Activated gamma-delta T cell treated with anti-CD3 and anti-CD28 coated beads, Interleukin-2, amount 50 U/mL, for 16 hours (primary cell): ENCODE measurements at places on chromosomes 5 and 9.

DNA sequence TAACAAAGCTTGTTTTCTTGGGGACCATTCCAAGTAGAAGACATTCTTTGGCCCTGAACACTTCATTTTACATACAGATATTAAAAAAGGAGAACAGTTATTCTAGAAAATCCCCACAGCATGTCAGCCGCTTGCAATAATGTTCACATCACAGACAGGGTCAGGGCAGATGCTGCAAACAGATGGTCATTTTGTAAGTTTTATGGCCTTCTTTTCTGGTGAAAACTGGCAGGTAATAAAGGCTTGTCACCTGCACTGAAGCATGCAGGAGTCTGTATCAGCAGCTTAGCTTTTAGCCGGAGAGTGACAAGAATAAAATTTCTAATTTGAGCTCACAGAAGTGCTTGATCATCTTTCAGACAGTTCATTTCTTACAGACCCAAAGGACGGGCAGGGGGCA lies 220.9 kb upstream of the DAP start:
- no peak for DNase-seq

- no peak for DNase-seq
These were observed 688.4 kb downstream of the PTPRD start for GRCh38 chr9:9924376-9924775.

- no peak for DNase-seq
These were observed 180.8 kb downstream of the CARTPT start for GRCh38 chr5:71899865-71900342.

GRCh38 chr5:166276006-166276405 lies 2015.4 kb upstream of the WWC1 start:
- DNase-seq = no peak

DNA sequence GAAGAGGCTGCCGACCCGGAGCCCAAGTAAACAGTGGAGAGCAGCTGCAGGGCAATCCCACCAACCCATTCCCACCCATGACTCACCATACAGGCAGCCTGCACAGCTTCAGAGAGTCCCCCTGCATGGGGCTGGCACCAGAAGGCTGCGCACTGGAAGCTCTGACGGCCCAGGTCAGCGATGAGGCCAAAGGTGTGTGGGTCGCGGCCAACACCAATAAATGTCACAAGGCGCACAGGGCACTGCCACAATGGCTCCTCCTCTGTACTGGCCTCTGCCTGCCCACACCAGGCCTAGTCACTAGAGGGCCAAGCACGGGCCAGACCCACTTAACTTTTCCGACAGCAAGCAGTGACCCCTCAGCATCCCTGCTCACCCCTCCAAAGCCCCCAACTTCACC lies 3.0 kb upstream of the SRA1 start:
- no peak for DNase-seq

DNA sequence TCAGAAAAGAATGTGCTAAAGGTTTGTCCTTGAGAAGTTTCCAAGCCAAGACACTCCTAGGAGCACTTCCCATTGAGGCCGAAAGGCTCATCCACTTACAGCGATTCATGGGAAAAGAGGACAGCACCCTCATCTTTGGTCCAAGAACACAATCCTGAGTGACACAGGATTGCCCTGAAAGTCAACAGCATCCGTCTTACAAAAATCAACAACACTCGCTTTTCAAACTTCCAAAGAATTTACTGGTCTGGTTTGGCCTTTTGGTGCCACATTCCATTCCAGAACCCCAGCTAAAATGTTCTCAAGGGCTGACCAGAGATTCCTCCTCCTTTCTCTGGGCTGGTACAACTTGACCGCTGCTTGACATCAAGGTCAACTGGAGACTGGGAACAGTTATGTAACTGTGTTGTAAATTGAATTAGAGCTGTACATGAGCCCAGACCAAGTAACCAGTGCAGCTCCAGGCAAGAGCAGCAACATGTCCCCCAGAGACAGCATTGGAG lies 415.8 kb upstream of the PIK3R1 start:
- DNase-seq = no peak

DNA sequence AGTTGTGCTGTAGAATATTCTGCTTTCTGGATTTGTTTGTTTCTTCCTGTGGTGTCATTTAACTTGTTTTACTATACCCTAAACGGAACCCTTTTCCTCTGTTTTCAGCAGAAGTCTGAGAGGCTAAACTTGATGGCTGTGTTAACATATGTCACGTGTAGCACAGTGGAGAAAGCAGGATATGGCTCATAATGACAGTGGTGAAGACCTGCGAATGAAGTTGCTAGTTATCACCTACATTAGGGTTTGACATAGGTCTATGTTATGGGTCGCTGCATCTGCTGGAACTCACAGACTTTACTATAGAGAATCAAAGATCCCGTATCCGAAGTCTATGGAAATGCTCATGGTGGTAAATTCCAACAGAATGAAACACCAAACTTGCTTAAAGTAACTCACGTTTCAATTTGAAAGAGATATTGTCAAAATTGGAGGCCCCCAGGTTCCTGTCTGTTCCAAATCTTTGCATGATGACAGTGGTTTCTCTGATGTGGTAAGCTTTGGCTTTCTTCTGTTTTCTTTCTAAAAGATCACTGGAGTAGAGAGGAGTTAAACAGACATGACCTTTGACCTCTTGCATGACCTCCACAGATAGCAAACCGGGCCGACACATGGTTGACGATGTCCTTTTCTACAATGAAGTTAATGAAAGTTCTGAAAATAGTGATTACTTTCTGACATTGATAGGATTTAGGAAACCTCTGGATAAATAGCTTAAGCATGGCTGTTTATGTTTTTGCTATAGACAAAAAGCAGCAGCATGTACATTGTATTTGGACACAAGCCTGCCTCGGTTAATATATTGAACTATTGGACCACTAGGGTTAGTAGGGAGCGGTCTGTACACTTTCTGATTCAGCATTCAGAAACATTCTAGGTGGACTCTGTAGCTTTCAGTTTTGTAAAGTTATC lies 3.1 kb upstream of the CATSPER3 start:
- no peak for DNase-seq

DNA sequence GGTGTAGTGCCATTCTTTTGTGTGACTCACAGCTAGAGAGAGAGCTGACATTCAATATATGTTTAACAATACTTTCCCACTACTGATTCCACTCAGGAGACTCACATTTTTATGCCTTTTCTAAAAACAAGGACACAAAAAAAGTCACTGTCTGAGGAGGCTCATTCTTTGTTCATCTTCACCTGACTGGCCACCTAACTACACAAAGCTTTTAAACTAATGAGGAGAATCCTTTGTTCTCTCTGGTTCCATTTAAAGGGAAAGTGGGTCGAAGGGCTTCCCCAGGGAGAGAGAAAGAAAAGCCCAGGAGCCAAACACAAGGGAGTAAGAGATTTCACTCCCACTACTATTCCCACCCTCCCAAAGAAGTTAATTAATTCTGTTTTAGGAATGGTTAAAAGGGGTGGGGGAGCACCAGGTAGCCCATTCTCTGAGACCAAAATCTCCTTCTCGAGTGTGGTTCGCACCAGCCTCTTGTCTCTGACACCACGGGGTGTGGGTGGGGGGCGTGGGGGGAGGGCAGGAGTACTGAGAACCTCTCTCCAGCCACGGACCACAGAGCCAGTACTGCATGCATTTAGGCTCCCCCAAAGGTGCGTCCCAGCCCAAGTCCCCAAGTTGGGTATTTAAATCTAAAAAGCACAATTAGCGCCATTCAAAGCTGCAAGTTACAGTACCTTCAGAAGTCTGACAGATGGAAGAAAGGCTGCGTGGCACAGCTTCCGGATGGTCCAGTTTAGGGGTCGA lies 747 bp downstream of the TRPM3 start:
- no peak for DNase-seq

DNA sequence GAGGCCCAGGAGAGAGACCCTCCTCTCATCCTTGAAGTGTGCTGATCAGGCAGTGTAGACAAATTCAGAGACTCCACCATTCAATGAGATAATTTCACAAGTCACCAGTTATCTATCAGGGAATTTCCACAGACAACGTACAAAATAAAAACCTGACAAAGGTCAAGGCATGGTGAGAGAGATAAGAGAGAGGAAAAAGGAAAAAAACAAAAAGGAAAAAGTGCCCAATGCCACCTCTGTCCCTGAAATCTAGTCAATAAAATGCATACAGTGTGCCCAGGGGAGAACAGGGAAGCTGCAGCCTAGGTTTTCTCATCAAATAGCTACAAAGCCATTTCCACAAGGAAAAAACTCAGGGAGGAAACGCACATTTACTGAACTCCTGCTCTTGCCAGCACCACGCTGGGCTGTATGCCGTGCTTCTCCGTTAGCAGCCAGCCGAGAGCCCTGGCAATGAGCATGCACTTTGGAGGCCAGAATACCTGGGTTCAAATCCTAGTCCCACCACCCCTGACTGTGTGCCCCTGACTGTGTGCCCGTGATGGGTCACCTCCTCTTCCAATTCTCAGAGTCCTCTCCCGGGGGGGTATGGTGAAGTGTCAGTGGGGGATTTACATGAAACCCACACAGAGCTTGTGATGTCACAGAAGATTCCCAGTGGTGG lies 11.6 kb downstream of the WHRN start:
- DNase-seq = no peak

DNA sequence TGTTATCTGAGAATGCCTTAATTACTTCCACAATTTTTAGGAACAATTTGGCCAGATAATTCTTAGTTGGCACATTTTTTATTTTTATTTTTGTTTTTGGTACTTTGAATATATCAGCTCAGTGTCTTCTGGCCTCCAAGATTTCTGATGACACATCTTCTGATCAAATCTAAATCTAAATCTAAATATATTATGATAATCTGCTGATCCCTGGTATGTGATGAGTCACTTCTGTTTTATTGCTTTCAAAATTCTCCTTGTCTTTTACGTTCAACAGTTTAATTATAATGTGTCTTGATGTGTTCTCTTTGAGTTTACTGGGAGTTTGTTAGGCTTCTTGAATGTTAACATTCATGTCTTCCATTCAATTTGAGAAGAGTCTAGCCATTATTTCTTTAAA lies 436.8 kb downstream of the CDH9 start:
- no peak for DNase-seq

DNA sequence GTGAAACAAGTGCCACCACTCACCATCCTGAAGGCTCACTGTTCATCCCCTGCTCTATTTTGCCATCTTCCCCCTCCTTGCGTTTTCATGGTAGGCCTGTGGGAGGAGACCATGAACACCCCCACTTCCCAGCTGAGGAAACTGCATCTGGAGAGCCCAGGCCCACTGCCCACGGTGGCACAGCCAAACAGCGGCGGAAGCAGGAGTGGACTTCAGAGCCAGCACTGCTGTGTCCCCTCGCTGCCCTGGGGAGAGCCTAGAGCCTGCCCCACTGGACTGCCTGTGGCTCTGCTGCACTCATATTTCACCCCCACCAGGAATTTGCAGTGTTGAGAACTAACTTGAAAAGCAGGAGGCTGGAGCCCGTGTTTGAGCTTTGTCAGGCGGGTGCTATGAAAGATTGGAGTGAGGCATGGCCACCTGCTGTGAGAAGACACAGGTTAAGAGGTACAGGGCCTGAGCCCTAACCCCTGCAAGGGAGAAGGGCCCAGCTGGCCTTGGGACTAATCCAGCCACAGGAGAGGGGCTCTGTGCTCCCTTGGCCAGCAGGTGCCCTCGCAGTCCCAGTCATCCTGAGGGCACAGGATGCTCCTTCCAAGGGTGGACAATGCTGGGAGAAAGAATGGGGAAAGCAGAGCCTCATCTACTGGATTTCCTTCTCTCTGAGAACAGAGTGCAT lies 79.0 kb downstream of the MACROH2A1 start:
- DNase-seq = no peak

DNA sequence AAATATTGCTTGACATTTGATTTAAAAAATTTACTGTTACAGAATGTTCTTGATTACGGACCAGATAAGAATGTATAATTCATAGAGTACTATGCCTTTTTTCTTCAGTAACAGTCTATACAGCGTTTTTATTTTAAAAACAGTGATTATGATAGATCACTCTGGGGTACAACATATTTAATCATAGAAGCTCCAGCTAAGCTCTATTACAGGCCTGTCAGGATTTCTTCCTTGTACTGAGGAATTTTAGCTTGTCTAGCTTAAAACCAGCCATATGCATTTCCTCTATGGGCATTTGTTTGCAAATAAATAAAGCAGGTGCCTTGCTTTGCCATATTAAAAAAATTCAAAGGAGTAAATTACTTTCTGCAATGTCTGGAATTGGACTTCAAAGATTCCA lies 423.8 kb downstream of the BNC2 start:
- no peak for DNase-seq

DNA sequence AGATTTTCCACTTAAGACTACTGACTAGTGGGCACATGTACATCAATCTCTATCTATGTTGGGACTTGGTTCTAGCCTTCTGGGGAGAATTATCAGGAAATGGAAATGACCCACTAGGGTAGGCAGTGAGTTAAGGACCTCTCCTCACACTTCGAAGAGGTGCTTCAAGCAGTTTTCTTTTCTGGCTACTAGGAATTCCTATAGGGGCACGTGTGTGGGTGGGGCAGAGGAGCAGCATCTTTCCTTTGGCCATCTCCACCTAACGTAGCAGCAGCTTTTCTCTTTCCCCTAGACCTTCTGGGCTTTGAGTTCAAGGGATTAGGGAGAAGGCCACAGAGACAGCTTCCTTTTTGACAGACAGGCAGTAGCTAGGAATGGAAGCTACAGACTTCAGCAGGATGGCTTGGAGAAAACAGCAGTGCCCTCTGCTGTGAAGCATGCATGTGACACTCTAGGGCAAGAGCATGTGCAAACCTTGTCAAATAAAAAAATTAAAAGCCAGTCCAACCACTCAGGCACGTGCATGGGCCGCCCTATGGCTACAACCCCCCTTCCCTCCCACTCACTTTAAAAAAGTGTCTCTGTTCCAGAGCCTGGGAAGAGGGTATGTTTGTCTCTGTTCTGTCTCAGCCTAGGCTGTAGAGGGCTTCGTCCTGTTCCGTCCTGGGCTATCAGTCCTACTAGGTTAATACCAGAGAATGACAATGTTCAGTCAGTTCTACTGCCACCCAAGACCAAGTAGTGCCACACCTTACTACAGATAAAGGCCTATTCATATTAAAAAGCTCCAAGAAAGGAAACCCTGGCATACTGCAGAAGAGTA lies 8.7 kb upstream of the GFRA3 start:
- DNase-seq = no peak

DNA sequence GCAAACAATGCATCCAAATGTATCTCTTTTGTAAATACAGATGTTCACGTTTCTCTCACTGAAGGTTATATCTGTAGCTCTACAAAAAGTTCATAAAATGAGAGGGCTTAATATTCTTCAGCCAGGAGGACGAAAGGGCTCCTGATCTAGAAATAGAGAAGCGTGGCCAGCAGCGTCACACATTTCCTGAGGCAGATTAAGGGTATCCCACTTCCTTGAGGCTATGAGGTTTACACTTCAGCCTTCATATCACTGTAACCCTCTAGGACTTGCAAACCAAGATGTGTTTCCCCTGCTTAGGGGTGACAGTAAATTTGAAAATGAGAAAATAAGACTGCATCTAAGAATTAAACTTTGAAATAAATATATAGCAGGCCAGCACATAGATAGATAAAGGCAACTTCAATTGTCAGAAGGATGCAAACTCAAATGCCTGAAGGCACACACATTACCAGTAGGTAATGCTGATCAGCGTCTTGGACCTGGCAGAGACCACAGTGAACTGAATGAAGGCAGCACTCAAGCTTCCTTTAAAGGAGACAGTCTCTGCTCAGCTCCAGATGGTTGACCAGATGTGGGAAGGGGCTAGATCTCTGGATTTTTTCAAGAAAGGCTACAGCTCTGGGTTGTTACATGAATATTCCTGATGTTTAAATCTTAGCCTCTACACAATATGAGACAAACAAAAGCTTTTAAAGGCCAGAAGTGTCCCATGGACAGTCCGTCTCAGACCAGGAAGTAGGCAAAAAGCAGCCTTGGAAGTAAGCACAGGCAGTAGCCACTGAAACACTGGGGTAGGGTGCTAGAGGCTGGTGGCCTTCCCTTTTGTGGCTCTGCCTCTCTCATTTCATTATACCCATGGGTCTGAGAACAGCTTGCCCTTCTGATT lies 197.7 kb downstream of the MCTP1 start:
- no peak for DNase-seq

GRCh38 chr5:157253547-157253946 lies 12.4 kb upstream of the CYFIP2 start:
- no peak for DNase-seq
